ENCODE measurements at places on chromosomes 12 and 14.
A peak's percentile ranks its signal among the peaks of the same experiment; 100 is the strongest.

- DNase-seq = no peak
Observed at GRCh38 chr14:42877716-42878115, 1271.0 kb downstream of the LRFN5 start.

- DNase-seq = no peak
Observed at GRCh38 chr12:69999561-69999960, 174.5 kb downstream of the MYRFL start.

- DNase-seq = no peak
Observed at GRCh38 chr12:61780435-61780834, 479.8 kb upstream of the USP15 start.

- DNase-seq = peak; percentile 81
Observed at GRCh38 chr12:56129206-56129941, 1.3 kb downstream of the ESYT1 start.

DNA sequence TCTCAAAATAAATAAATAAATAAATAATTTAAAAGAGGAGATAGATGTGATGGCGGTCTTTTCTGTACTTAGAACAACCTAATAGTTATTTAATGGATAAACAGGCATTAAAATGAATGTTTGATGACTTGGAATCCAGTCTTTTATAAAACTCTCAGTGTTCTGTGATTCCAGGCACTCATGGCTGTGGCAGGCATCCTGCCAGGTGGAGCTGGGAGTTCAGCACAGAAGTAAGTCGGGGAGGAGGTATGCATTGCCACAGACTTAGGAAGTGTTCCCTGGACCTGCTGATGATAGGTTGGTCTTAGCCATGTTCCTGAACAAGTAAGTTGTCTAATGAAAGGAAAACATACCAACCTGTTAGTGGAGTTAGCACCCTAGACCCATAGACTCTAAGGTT lies 126.3 kb downstream of the CACNA1C start:
- no peak for DNase-seq

GRCh38 chr14:85653029-85653428 lies 123.1 kb downstream of the FLRT2 start:
- no peak for DNase-seq

GRCh38 chr12:84810611-84811010 lies 102.0 kb downstream of the SLC6A15 start:
- no peak for DNase-seq

GRCh38 chr12:85266356-85266755 lies 13.7 kb upstream of the ALX1 start:
- DNase-seq = no peak

GRCh38 chr14:105700622-105701288 lies 174.4 kb downstream of the TMEM121 start:
- no peak for DNase-seq

DNA sequence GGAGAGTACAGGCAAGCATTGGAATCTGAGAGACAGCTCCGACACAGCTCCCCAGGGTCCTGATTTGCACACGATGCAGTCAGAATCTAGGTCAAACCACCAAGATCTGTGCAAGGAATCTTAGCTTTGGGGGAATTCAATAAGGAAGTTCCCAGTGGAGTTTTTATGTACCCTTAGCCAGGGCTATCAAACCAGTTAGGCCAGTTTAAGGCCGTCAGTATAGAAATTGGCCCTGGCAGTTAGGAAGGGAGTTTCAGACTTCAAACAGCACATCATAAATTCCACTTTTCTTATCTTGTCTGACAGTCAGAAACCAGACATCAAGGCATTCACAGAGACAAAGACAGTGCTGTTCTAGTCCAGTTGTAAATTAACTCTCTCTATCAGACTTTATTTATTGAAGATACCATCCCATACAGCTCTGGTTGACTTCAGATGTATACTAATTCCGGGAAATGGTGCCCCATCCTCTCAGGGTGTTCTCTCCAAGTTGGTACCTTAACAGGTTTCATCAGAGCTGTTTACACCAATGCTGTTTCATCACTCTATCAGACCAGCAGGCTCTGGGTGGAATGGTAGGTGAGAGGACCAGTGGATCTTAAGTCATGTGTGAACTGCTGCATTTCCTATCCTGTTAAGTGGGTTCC lies 157.5 kb upstream of the ATF7IP start:
- DNase-seq = no peak

- DNase-seq = no peak
Observed at GRCh38 chr12:73798523-73798922, 739.1 kb upstream of the ATXN7L3B start.

- DNase-seq = no peak
Observed at GRCh38 chr14:104394409-104394851, 185.1 kb upstream of the C14orf180 start.

- DNase-seq = no peak
Observed at GRCh38 chr12:58916921-58917511, 3.3 kb downstream of the LRIG3 start.

- DNase-seq = no peak
Observed at GRCh38 chr14:66501592-66501991, 6.4 kb upstream of the GPHN start.

DNA sequence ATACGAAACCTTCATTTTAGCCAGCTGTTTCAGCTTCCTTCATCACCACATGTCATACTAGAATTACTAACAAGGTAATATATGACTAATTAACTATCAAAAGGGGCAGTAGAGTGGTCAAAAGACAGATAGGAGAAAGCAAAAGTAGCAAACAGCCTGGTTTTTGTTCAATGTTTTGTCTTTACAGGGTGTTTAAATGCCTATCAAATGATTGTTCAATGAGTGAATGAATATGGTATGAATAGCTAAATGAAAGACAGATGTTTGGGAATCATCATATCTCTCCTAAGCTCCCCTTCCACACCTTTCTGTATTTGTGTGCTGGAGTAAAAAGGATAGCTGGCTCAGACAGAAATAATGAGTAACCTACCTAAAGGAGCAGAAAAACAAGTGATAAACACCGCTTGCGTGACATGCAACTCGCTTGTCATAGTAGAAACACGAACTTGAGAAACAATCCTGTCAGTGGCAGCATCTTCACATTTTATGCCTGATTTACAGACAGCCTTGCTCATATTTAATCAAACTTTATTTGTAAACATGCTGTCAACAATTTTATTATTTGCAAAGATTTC lies 34.2 kb downstream of the ABCC9 start:
- no peak for DNase-seq

- no peak for DNase-seq
Observed at GRCh38 chr12:88870000-88870737, 289.9 kb upstream of the KITLG start.

DNA sequence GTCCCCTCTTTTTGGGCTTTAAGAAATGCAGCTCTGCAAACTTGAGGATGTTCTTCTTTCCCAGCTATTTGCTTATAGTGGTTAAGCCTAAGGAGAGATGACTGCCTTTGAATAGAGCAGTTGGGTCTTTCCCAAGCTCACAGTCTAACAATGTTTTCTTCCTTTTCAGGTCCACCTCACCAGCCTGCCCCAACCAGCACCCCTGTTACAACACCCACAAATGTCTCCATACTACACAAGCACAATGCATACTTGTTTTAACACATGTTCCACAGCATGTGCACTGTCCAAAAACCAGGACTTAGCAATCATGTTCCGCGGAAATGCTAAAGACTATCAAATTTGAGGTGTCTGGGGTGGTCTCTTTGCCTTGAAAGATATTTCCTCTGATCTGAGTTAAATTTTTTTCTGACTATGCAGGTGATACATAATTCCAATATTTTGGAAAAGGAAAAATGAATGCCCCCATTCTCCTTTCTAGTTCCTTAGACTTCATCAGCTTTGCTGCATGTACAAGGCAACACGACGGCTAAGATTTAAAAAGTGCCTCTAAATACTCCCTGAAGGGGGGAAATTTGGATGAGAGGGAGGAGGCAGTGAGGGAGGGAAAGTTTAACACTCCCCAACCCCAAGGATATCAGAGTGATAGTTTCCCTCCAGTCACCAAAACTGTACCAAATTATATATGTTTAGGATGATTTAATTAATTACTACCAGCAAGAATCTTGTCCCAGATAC lies 6.6 kb upstream of the HOXC13 start:
- DNase-seq = no peak

DNA sequence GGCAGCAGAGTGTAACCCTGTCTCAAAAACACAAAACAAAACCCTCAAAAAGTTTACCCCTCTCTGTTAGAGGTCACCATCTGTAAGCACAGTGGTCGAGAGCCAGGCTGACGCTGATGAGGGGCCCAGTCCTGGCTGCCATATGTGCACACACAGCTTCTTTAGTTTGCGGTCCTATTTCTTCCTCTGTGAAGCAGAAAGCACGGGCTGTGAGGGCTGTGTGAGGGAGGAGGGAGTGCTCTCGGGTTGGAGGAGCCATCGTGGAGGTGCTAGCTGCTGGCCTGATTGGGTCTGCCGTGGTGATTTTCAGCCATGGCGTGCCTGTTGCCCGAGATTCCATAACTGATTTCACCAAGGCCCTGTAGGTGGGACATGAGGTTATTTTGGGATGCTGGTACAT lies 3.5 kb downstream of the ULK1 start:
- no peak for DNase-seq

DNA sequence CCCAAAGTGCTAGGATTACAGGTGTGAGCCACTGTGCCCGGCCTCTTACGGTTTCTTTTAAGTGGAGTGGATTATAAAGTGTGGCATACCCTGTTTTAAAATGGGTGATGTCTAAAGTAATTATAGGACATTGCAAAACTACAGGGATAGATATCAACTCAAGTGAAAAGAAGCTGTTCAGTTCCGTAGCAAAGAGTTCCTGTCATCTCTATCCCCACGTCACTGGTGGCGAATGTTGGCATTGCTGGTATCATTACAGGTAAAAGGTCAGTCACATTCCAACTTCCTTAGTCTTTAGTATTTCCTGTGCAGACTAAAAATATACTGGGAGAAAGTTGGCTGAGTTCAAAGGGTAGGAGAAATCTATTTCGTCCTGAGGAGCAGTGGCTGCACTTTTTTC lies 95.6 kb upstream of the SLC38A2 start:
- DNase-seq = no peak

DNA sequence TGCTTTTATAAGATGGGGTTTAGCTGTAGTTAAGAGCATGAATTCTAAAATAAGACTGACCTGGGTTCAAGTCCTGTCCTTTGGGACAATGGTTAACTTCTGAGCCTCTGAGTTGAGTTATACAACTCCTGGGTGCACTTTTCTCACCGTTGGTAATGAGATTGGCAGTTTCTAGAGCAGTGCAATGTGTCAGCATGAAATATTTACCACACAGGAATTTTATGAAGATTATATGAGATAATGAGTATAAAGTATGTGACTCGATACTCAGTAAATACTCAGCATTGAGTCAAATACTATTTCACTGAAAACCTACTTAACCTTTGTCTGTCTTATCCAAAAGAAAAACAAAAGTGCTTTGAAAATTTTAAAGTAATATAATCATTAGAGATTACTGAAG lies 214.2 kb downstream of the CPNE8 start:
- DNase-seq = no peak

GRCh38 chr12:124053851-124054250 lies 80.8 kb downstream of the ZNF664 start:
- DNase-seq = peak; percentile 56

DNA sequence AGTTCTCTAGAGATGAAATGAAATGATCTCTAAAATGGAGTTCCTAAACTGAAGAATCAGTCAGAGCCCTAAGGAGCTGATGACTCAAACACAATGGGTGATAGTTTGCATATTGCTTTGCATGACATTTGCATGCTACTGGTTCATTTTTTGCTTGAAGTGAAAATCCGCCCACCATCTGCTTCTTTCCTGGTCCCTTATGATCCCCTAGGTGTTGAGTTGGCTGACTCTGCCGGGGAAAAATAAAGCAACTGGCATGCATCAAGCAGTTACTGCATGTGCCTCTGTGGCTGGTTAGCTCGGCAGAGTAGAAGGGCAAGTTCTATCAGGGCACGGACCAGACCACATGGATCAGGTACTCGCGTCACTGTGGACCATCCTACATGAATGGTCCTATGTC lies 151.1 kb downstream of the PPM1H start:
- no peak for DNase-seq

- no peak for DNase-seq
Observed at GRCh38 chr12:52946334-52946733, 2.6 kb upstream of the KRT18 start.

GRCh38 chr14:51401756-51402155 lies 161.7 kb downstream of the TMX1 start:
- no peak for DNase-seq

GRCh38 chr14:92754966-92755365 lies 6.5 kb upstream of the LGMN start:
- no peak for DNase-seq

DNA sequence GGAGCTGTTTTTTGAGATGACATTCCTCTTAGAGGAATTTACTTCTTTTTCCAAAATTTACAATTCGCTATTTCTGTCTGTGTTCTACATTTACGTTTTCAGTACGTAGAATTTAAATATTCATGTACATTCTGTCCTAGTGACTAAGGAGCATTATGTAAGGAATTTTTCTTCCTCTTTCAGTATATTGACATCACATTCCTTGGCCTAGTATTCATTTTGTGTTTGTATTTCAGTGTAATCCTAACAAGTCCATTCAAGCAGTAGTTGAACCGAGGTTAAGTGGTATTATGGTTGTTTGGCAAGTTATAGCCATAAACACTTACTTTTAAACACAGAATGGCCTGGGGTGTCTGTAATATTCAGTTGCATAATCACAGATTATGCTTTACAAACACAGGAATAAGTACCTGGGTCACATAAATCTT lies 465.2 kb downstream of the PCNX1 start:
- DNase-seq = no peak

- DNase-seq = no peak
Observed at GRCh38 chr12:89477633-89478279, 46.8 kb downstream of the GALNT4 start.

GRCh38 chr14:57610631-57611030 lies 117.0 kb upstream of the CCDC198 start:
- no peak for DNase-seq

DNA sequence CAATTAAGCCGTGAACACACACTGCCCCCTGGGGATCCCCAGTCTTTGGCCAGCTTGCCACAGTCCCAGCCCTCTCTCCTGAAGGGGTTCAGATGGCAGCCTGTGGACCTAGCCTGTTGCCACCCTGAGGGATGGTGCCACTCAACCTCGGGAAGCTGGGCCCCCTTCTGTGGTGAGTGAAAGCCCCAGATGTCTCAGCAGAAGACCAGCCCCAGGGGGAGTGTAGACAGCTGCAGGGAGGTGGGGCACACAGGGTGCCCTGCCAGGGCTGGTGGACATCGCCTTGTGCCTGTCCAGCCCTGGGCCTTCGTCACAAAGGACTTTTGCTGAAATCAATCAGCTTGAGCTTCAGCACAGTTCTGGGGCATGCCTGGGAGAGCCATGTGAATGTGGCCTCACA lies 32.4 kb downstream of the C14orf132 start:
- no peak for DNase-seq
